NCI-H1694 treated with DMSO at 0.1 percent for 48 hours (cell line): ENCODE measurements at places on chromosomes 2 and 18.

DNA sequence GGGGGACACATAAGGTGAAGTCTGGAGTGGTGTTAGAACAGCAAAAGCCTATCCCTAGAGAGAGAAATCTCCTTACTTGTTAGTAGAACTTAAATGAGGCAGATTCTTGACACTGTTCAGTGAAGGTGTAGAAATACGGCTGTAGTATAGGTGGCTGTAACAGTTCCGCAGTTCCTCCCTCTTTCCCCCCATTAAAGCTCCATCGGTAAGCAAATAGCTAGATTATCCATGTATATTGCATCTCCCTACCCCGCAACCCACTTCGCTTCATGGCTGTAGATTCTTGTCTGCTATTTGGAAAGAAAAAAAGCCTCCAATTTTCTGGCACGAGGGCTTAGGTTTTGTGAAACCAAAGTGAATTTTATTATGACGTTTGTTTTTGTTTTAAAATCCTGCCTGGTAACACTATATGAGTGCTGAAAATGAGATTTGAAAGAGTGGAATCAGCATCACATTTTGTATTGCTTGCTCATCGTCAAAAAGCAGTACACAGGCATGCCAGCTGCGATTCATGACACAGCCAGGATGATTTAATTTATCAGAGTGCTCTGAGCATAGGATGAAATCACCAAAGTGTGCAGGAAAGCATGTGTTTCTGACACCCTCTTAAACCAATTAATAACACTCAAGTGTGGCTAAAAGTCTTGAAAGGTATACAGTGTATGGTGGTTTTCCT lies 1.4 kb downstream of the FAM171B start:
- DNase-seq, result peak; percentile 54

DNA sequence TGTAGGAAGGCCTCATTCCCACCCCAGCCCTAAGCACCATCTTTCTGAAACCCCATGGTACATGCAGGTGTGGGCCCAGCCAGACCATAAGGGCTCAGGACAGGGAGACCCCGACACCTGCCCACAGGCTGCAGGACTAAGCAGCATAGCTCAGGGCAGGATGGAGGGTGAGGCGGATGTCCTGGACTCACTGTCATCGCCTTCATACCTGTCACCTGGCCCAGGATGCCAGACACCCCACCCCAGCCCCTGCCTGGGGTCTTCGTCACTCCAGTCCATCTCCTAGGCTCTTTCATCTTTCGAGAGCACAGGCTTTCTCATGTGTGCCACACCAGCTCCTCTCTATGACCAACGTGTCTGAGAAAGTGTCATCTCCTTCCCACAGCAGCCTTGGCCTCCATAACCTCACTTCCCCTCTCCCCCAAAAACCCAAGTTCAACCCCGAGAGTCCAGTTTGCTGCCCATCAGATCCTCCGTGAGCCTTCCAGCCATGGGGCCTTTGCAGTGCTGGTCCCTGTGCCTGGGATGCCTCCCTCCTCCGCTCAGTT lies 71.5 kb downstream of the EMX1 start:
- DNase-seq, result no peak

DNA sequence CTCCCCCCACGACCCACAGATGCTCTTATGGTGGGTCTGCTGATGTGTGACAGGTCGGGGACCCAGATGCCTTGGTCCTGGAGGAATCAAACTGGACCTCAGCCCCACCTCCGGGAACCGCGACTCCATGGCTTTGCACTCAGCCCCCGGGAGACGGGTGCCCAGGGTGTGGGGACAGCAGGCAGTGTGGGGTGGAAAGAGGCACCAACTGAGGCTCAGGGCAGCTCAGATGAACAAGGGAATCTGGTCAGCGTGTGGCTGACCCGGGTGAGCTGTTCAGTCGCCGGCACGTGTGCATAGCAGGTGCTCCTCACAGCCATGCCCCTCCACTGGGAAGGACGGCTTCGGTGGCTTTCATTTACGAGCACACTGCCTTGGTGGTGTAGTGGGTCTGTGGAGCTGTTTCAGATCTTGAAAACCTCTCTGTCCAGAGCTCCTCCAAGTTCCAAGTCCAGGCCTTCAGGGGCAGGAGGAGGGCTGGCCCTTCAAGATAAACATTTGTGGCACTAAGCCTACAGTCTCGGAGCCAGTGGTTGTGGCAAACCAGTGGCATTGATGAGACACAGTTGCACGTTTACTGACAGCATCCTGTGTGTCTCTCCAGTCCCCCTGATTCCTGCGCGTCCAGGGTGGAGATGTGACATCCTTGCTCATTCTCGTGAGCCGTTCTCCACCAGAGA lies 471.2 kb upstream of the HS6ST1 start:
- DNase-seq, result no peak

DNA sequence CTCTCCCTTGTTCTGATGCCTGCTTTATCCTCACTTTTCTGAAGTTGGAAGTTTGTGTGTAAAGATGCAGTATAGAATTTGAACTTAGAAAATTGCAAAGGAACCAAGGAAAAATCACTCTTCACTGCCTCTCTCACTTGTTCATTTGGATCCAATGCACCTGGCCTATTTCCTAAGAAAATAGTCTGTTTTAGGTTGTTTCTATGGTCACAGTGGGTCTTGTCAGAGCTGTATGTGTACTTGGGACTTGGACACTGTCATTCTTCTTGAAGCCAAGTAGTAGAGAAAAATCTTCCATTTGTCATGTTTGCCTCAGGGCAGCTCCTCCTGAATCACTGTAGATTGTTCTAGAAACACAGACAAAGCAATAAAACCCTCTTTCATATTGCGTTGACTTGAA lies 80.3 kb upstream of the SESTD1 start:
- DNase-seq, result no peak

DNA sequence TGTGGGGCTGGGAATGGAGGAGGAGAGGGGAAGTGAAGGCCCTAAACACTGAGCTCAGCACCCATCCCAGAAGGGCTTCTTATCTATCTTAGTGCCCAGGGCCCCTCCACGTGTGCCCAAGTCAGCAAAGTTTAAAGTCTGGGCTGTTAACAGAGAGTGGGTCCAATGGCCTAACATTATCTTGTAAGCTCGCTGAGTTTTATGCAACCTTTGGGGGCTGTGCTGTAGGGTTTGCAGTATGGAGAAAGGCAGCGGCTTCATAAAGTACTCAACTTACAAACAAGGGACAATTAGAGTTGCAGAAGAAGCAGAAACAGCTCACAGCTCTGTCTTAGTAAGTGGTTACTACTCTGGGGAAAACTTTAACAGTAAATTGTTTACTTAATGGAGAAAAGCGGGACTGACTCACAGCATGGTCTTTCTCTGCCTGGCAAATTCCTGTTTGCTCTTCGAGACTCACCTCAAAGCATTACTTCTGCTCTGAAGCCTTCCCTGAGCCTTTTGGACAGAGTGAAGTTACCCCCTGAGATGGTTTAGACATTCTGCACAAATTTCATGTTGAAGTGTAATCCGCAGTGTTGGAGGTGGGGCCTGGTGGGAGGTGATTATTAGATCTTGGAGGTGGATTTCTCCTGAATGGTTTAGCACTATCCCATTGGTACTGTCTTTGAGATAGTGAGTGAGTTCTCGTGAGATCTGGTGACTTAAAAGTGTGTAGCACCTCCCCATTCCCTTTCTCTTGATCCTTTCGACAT lies 9.0 kb downstream of the ENOSF1 start:
- no peak for DNase-seq

DNA sequence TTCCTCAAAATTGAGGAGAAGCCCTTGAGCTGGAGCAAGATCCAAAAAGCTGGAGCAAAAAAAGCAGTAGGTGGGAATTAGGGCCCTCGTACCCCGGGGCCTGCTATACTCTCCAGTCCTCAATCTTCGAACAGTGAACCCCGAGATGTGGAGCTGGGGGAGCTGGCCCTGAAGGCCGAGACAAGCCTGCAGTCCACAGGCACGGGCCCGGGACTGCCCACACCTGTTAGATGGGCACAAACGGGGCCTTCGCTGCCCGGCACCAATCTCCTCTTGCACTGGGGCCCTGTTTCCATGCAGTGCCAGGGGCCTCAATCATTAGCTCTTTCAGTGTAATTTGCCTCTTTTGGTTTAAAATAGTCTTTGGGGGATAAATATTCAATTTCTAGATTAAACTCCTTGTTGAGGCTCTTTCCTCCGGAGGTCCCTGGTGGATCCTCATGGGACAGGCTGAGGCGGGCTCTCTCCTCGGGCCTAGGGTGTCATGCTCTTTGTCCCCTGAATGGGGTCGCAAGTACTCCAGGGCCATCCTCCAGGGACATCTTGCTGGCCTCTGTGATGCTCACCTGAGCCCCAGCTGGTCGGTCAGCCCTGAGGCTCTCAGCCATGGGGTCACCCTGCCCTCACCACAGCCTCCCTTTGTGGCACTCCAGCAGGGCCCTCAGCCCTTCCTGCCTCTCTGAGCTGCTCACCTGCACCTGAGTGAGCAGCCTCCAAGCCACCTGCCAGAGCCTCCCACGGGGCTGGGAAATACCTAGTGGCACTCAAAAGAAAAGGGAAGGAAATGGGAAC lies 223.6 kb downstream of the ALPK2 start:
- no peak for DNase-seq

- no peak for DNase-seq
Observed at GRCh38 chr18:47531717-47532116, 280.3 kb upstream of the SKOR2 start.

DNA sequence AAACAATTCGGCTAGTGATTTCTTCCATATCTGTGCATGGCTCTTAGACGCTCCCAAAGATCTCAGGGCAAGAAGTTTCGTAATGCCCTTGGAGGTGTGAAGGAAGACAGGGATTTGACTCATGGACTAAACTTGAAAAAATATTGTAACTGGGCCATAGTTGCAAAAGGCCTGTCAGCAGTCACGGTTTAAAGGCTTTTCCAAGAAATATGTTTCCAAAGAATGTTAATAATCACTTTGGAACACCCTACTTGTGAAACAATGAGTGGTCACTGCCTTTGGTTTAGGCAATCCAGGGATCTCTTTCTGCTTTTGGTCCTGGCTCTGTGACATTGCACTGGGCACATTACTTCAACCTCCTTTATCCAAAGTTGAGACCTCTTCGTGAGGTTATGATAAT lies 102.5 kb upstream of the RASGRP3 start:
- DNase-seq, result no peak

- no peak for DNase-seq
Observed at GRCh38 chr18:22167091-22167470, 2.3 kb upstream of the GATA6 start.

DNA sequence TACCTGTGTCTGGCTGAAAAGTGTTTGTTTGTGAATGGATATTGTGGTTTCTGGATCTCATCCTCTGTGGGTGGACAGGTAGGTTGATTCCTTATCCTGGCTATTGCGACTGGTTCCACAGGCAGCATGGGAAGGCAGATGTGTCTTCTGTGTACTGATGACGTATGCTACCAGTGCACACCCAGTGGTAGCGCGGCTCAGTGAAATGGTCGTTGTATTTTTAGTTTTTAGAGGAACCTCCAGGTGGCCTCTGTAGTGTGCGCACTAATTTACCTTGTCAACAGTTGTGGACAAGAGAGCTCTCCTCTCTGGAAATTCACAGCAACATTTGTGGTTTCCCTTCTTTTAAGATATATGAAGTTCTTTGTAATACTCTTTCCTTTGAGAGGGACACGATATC lies 52.5 kb downstream of the CCDC74A start:
- no peak for DNase-seq

- no peak for DNase-seq
Observed at GRCh38 chr18:32848826-32849225, 76.0 kb upstream of the KLHL14 start.

DNA sequence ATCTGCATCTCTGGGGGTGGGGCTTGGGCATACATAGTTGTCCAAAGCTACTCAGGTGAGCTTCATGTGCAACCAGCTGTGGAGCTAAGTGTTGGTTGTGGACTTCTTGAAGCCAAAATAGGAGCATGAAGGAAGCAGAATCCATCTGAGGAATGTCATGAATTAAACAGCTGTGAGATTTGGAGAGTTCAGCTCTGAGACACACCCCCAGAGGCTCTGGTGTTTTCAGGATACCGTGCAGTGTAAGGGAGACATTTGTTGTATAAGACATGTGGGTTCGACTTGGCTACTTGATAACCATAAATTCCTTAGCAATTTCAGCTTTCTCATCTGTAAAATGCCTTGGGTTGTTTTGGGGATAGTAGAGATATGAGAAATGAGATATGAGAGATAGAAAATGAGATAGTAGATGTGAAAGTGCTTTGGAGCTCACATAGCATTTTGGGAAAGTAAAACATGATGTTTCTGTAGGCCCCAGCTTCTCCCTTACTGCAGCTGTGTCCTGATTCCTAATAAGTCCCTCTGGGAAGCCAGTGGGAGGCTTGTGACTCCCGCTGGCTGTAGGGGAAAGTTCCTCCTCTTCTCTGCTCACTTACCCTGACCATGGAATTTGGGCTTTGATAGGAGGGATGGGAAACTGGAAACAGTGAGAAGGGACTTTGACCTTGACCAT lies 50.0 kb downstream of the DPYSL5 start:
- no peak for DNase-seq

GRCh38 chr2:62996534-62997186 lies 54.0 kb upstream of the OTX1 start:
- no peak for DNase-seq

DNA sequence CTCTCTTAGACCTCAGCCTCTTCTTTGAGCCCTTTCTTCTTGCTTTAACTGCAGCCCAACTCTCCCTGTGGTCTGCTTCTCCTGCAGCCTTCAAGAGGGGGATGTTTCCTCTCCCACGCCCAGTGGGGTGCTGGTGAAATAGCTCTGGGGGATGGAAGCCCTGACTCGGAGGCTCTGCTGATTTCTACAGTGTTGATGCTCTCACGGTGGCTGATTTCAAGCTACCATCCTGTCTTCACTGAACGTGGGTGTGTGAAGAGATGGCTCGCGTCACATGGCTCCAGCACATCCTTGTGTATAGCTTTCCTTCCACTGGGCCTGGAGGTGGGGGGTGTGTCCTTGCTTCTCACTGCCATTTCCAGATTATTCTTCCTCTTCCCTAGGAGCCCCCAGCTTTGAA lies 20.0 kb downstream of the MPP4 start:
- DNase-seq, result no peak

DNA sequence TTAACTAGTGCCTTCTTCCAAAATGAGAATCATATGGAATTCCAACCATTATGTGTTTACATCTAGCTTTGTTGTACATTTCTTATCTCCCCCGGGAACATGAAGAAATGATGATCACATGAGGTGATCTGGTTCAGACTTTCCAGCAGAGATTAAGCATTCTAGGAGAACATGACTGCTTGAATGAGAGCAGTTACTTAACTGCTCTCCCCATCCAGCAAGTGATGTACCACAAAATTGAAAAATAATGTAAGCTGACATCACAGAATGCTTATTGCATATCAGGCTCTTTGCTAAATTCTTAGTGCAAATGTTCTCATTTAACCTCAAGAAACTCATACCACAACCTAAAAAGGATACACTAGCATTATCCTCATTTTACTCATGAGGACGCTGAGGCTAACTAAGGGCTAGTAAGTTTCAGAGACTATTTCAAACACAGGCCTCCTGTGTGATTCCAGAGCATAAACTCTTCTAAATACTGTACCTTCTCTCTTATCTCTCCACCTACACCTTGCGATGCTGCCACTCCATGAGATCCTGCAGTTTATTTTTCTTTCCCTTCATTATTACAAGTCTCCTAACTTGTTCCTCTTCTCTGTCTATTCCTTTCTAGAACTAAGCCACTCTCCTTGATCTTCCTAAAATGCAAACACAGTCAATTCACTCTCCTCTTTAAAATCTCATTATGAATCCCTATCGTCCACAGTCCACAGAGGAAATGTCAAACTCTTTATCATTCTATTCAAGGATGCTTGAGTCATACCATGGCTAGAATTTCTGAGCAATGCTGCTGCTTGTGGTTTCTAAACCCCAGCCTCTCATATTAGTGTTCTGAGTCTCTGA lies 1224.8 kb upstream of the ZEB2 start:
- no peak for DNase-seq
